ENCODE measurements at places on chromosomes 13 and 19.

DNA sequence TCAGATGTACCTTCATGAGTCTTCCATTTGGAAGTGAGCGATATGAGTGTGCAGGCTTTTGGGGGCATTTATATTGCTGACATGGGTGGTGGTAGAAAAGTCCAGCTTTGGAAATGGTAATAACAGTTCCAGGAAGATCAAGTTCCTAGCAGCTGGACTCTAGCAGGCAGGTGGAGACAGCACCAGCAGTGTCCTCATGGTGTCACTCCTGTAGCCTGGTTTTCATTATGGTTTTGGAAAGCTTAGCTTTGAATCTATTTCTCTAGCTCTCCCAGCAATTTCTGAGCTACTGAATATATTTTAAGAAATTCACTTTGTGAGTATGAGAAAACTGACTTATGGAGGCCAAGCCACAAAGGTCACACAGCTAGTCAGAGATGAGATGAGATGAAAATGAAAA, 523.2 kb upstream of the HTR2A start:
- DNase-seq: no peak

GRCh38 chr13:60379837-60380565, 17.0 kb upstream of the TDRD3 start:
- no peak for DNase-seq

GRCh38 chr19:37991176-37991835, 84.3 kb downstream of the SIPA1L3 start:
- no peak for DNase-seq

GRCh38 chr19:40716031-40716481, 630 bp downstream of the COQ8B start:
- DNase-seq: no peak

GRCh38 chr19:16721051-16721450, 1.4 kb downstream of the NWD1 start:
- DNase-seq: no peak

DNA sequence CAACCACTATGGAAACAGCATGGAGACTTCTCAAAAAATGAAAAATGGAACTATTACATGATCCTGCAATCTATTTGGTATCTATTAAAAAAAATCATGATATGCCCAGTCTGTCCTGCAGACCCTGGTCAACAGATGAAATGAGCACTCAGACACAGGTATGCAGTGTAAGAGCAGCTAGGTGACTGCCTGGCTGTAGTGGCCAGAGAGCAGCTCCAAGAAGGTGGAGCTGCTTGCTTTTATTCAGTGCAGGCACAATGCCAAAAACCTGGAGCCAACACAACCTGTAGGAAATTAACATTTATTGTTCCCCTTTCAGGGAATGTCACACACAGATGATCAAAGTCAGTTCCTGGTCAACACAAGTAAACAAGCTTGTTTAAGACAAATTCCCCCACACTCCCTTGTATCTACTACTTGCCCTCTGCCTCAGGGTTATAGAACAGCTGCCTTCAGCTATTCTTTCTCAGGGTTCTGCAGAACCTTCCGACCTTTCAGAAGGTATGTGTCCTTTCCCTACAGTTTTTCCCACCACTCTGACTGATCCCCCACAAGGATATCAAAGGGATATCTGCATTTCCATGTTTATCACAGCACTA, 933.7 kb upstream of the SLITRK5 start:
- DNase-seq: no peak

DNA sequence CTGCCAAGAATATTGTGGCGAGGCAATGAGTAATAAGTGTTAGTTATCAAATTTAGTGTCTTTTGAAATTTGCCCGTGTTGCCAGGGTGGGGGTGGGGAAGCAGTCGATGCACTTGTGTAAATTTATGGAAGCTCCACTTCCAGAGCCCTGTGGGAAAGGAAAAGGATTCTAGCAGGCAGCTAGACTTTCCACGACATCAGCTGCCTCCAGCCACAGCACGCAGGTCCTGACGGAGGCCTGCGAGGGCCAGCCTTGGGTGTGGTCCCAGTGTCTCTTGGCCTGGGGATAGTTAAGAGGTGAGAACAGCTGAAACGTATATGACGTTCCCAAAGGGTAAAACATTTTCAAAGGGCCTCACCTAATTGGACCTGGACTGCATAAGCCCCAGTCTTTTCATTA, 433.0 kb downstream of the TSHZ3 start:
- no peak for DNase-seq

DNA sequence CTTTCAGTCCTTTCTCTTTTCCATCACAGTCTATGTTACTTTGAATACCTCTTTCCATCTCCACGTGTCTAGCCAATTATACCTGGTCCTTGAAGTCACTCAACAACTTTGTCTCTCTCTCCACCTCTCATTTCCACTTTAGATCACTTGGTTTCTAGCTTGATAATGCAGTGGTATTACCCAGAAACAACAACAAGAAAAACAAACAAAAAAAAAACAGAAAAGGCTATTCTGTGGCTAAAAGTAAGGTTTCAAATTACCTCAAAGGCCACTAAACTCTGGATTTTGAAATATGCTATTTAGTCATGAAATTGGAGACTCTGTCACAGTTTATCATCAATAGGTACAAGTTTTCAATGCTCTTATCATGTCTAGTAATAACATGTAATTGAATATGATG, 184.8 kb downstream of the PCDH9 start:
- DNase-seq: no peak

DNA sequence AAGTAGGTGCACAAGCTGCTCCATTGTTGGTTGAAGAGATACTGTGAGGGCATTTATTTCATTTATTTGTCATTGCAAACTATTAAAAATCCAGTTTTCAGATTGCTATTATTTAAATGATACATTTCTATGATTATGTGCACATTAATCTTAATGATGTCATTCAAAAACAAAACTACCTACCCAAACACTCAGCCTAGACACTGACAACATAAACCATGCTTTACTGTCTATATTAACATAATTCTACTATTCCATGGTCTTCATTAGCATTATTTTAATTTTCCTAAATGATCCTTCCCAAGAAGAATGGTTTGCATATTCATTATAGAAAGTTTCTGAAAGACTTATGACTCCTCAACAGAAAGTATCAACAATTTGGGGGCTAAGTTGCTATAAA, 813.0 kb upstream of the SLITRK5 start:
- no peak for DNase-seq

GRCh38 chr19:7862413-7862951, 11.7 kb downstream of the PRR36 start:
- peak; percentile 41 for DNase-seq

GRCh38 chr13:32116210-32116609, 84.6 kb downstream of the FRY start:
- no peak for DNase-seq

DNA sequence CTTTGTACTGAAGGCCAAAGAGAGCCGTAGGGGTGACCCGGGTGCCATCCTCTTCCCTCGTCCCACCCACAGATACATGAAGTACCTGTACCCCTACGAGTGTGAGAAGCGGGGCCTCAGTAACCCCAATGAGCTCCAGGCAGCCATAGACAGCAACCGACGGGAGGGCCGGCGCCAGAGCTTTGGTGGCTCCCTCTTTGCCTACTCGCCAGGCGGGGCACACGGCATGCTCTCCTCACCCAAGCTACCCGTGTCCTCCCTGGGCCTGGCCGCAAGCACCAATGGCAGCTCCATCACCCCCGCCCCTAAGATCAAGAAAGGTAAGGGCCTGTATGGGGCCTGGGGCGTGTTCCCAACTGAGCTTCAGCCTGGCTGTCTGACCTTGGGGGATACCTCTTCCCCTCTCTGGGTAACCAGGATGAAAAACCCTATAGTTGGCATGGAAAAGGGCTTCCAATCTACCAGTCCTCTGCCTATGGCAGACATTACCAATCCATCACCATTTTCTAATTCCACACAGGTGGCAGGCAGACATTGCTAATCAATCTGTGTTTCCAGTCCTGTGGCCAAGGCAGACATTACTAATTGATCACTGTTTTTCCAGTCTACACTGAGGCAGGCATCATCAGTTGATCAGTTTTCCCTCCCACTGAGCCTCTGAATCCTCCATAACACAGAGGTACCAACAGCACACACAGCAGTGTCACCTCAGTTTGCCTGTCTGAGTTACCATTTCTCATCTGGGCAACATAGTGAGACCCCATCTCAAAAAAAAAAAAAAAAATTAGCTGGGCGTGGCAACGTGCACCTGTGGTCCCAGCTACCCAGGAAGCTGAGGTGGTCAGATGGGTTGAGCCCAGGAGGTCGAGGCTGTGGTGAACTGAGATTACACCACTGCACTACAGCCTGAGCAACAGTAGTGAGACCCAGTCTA, 19.1 kb upstream of the WDR18 start:
- no peak for DNase-seq

- no peak for DNase-seq
Measured at GRCh38 chr19:51060973-51061372, 3.9 kb downstream of the KLK13 start.

DNA sequence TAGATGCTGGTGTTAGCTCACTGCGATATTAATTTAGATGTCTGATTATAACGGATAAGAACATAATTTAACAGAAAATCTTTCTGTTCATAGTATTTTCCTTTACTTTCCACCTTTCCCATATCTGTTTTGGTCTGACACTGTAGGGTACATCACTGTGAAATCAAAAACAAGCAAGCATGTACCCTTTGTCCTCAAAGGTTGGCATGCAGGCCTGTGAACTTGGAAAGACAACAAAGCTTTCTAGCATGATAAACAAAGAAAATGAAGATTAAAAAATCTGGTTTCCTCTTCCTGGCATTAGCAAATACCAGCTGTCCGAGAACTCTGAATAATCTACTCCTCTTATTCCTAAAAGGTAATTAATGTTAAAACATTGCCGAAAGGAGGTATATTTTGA, 31.6 kb downstream of the THSD1 start:
- DNase-seq: no peak

- DNase-seq: no peak
Measured at GRCh38 chr19:22030680-22031079, 19.9 kb upstream of the ZNF208 start.

DNA sequence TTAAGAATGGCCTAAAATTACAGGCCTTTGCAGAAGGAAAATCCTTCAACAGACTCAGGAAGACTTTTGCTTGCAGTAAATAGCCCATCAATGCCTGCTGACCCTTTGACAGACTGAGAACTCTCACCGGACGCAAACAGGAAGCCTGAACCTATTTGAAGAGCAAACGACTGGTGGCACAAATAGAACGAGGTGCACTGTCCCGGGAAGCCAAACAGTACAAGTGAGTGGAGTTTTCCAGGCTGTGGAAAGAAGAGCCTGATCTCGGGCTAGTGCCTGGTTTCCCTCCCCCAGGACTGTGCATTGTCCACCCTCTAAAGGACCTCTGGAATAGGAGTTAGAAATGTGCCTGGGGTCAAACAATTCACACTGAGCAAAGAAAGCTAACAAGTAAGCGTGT, 165.5 kb downstream of the FGF14 start:
- DNase-seq: no peak

DNA sequence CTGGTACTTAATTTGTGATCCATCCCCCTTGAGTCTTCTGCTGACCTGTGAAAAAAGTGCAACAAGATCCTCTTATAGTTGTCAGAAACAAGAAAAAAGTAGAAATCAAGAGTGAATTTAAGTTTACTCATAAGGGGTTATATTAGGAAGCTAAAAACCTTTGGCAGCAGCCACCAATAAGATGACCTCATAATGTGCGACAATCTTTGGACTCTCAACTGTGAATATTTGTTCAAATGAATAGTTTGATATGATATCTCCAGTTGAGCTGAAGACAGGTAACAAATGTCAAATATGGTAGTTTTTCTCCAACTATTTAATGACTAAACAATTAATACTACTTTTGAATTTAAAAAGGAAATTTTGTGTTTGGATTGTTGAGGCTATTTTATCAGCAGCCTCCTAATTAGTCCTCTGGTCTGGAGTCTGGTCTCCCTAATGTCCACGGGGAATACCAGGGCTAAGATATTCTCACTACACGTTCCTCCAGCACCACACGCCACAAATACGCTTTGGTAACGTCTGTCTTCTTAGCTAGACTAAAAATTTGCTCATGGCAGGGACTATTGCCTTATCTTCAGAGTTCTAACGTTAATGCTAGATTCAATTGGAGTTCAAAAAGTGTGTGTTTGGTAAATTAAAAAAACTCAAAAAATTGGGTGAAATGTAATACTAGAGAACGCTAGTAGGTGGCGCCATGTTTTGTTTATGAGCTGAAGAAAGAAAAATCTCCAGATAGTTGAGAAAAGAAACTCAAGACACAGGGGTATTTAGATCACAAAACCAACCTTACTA, 51.0 kb upstream of the PDX1 start:
- no peak for DNase-seq

DNA sequence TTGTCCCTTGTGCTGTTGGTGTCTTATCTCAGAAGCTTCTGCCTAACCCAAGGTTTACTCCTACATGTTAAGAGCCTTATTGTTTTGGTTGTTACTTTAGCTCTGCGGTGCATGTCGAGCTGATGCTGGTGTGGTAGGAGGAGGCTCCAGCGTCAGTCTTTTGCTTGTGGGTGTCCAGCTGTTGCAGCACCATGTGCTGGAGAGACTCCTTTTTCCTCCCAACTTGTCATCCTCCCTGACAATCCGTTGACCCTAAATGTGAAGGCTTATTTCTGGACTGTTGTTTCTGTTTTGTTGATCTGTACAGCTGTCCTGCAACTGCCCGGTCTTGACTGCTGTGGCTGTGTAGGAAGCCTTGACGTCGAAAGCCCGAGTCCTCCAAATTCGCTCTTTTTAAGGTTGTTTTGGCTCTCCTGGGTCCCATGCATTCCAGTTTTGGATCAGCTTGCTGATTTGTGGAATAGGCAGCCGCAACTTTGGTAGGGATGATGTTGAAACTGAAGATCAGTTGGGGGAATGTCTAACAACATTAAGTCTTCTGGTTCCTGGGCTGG, 15.3 kb downstream of the NAXD start:
- no peak for DNase-seq

- no peak for DNase-seq
Measured at GRCh38 chr13:112752711-112753541, 63.1 kb downstream of the ATP11A start.

DNA sequence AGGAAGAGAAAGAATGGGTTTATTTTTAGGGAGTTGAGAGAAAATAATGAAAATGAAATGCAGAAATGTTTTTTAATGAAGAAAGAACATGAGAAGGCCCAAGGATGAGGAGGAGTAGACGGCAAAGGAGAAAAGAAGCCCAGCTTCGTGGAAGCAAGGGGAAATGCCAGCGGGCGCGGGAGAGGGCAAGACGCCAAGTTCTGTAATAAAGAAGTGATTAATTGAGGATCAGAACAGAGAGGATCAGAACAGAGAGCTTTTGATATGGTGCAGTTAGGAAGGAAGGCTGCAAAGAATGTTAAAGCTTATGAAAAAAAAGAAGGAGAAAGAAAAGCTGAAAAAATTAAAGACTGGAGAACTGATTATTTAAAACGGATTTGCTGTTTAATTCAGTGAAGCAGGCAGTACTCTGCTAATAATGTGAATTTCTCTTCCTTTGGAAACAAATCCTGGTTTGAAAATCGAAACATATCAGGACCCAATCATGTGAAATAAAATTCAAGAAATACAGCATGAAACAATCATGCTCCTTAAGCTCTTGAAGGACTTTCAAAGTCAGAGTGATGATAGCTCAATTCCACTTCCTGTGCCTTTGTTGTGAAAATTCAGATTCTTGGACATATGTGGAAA, 99.3 kb upstream of the SOX1 start:
- no peak for DNase-seq

GRCh38 chr13:30799356-30799824, 64.0 kb downstream of the ALOX5AP start:
- DNase-seq: no peak

GRCh38 chr13:50203256-50203941, 188.2 kb downstream of the KCNRG start:
- DNase-seq: no peak
